Lung (tissue), 17 donors: ENCODE measurements at places on chromosomes 4 and X. TPM values are rescaled to one million over a fixed set of nuclear protein-coding genes. Genes with fewer than 3 reads are reported as not detected.

DNA sequence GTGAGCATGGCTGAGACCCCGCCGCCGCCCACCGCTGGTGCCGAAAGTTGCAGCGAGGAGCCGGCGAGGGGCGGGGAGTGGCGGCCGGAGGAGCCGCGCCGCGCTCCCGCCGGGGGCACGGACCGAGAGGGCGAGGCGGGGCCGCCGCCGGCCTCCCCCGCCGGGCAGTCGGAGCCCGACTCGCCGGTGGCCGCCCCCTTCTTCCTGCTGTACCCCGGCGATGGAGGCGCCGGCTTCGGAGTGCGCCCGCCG is 16.5 kb downstream of the UTP3 start:
- no peak for DNase-seq

DNA sequence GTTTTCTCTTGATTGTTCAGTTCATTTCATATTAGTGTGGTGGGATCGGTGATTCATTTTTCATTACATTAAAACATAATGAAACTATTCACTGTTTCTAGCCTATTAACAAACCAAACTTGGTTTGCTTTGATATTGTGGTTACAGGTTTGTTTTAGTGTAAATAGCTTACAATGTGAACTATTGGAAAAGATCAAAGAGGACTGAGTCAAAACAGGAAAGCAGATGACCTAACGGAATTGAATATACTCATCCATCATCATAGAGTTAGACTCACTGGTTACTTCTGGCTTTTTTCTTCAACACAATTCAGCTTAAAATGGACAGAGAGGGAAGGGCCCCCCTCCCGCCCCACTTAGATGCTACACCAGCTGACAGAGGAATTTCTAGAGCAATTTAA is 616.2 kb upstream of the AADAT start:
- no peak for DNase-seq

DNA sequence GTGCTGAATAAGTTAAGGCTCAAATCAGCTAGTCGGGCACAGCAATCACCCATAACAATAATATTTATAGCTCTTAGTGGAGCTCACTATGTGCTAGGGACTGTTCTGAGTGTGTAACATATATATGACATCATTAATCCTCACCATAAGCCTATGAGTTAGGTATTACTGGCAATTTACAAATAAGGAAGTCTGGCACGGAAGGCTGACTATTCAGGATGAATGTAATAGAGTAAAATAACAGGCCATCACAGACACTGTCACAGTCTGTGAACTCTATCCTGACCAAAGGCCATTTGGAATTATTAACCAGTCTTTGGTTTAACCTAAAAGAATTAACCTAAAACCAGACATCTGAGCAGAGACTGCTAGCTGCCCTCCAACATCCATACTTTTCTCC is 119.3 kb downstream of the C4orf51 start:
- DNase-seq: no peak

- DNase-seq: peak; percentile 76
These were observed 22.5 kb upstream of the PRDX4 start for GRCh38 chrX:23644744-23645143.

DNA sequence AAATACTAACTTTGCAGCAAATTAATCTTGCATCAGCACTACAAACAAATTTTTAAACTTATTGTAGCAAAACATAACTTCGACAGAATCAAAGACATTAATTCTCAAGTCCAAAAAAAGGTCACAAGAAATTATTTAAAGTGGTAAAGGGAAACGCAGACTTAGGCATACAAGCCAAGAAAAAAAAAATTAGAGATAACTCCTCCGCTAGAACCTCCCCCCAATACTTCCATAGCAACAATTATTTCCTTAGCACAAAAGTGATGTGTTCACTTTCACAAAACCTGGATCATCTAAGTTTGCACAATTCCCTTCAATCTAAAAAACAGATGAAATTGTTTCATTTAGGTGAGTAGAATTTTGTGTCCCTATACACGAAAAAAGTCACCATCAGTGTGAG is 1.1 kb downstream of the LRBA start:
- DNase-seq: no peak

DNA sequence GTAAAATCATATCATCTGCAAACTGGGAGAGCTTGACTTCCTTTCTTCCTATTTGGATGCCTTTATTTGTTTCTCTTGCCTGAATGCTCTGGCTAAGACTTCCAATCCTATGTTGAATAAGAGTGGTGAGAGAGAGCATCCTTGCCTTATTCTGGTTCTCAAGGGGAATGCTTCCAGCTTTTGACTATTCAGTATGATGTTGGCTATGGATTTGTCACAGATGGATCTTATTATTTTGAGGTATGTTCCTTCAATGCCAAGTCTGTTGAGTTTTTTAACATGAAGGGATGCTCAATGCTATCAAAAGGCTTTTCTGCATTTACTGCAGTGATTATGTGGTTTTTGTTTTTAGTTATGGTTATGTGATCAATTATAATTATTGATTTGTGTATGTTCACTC is 2144.6 kb upstream of the TENM3 start:
- no peak for DNase-seq

DNA sequence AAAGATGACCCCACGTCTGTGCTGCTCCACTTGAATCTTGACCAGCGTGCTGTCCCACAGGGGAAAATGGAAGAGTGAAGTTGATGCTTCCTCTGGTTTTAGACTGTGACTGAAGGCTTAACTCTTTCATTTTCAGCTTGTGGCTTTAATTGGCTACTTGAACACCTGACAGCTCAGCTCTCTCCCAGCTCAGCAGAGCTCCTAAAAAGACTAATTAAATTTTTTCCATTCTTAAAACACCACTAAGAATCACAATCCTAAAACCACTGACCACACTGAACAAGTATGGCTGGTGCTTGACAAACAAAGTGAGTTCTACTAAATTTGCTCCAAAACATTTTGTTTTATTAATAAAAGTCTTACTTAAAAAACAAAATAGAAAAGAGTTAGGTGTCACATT is 71.7 kb downstream of the SRPX start:
- no peak for DNase-seq

GRCh38 chr4:123536225-123536624 is 139.6 kb downstream of the SPRY1 start:
- no peak for DNase-seq

GRCh38 chr4:98444371-98444770 is 183.2 kb downstream of the RAP1GDS1 start:
- DNase-seq: no peak

DNA sequence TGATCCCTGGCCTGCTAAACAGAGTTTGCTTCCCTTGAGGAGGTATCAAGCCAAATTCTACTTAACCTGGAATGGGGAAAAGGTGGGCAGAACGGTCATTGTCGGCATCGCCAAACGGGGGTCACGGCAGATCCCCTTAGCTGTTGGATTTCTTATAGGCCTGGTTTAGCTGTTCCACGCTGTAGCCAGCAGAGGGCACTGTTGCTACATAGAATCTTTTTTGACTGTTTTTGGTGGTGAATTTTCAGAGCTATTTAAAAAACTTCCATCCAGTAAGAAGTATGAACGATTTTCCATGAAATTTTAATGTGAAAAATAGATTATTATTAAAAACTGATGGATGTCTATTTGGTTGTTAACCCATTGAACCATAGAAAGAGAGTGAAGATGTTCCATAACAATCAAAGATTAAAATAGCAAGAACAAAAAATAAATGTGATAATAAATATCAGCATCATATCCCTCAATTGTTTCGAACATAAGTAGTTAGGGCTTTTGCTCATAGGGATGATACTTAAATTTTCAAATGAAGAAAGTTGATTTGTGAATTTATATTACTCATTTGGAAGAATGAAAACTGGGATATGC is 56.6 kb downstream of the LINC00632 start:
- DNase-seq: peak; percentile 66

DNA sequence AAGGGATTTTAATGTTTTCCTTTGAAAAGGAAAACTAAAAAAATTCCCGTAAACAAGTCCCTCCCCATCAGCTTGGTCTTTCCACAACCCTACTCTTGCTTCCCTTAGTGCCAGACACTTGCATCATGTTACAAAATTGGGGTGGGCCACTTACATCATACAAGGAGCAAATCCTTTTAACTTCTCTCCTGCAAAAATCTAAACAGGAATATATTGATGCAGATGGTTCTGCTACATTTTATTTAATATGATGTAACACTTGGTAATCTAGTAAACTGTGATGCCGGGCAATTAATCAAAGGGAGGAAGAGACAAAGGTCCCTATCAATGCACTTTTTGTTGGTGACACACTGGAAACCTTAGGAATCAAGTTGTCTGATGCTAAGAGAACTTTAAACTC is 125.3 kb downstream of the UBE2K start:
- peak; percentile 10 for DNase-seq

Gene CLCN3
- polyA plus RNA-seq: 11.0 TPM

Gene F8A1
- 23.0 TPM for polyA plus RNA-seq

Gene STOX2
- 2.0 TPM for polyA plus RNA-seq

Gene CYLC1
- not detected for polyA plus RNA-seq
